ENCODE measurements at places on chromosomes 3 and 15. TPM values are rescaled to one million over a fixed set of nuclear protein-coding genes. Genes with fewer than 3 reads are reported as not detected.

PLAAT1 gene
- polyA plus RNA-seq, result not detected

TM4SF18 gene
- polyA plus RNA-seq, result not detected

PYGO1 gene
- not detected for polyA plus RNA-seq

CLSTN2 gene
- polyA plus RNA-seq, result not detected

PGBD4 gene
- 0.37 TPM for polyA plus RNA-seq

CYP1A1 gene
- polyA plus RNA-seq, result not detected

ALDH1A3 gene
- polyA plus RNA-seq, result not detected

WDR93 gene
- not detected for polyA plus RNA-seq

C3orf52 gene
- 2.1 TPM for polyA plus RNA-seq

CHST2 gene
- 0.71 TPM for polyA plus RNA-seq

ACOX2 gene
- polyA plus RNA-seq, result not detected

UPK1B gene
- not detected for polyA plus RNA-seq

ACSBG1 gene
- not detected for polyA plus RNA-seq

SLC28A1 gene
- polyA plus RNA-seq, result not detected

SRP14 gene
- polyA plus RNA-seq, result 773 TPM

ZNF620 gene
- 1.2 TPM for polyA plus RNA-seq

MORC1 gene
- polyA plus RNA-seq, result not detected

PLA1A gene
- polyA plus RNA-seq, result not detected

PPP1R14D gene
- not detected for polyA plus RNA-seq

SGO1 gene
- polyA plus RNA-seq, result 0.59 TPM

CHRNA7 gene
- 0.35 TPM for polyA plus RNA-seq

SEC62 gene
- 153 TPM for polyA plus RNA-seq

RPS17 gene
- 1,310 TPM for polyA plus RNA-seq

GRM2 gene
- polyA plus RNA-seq, result not detected

GABRR3 gene
- not detected for polyA plus RNA-seq

TBCCD1 gene
- polyA plus RNA-seq, result 28.6 TPM

CLDN18 gene
- not detected for polyA plus RNA-seq

TRPM1 gene
- polyA plus RNA-seq, result not detected

SLC22A14 gene
- 0.10 TPM for polyA plus RNA-seq

All from CD4-positive, alpha-beta memory T cell (primary cell).